ENCODE measurements at places on chromosomes 6 and 20. TPM values are rescaled to one million over a fixed set of nuclear protein-coding genes. Genes with fewer than 3 reads are reported as not detected.

- DNase-seq, result peak; percentile 35
Observed at GRCh38 chr6:119443993-119444641, 94.6 kb upstream of the MAN1A1 start.

DNA sequence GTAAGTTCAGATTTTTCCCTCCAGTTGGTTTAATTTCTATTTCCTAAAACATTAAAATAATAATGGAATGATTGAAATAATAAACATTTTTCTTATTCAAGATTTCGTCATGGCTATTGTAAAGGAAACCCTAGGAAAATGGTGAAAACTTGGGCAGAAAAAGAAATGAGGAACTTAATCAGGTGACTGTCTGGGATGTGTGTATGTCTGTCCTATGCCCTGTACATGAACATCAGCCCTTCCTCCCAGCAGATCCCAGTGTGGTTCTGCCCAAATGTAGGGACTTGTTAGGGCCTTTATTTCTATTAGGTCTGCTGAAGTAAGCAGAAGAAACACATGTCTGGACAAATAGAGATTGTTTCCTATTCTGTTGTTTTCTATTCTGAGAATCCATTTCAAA, 13.1 kb downstream of the RIOK1 start:
- DNase-seq, result no peak

- DNase-seq, result peak; percentile 11
Observed at GRCh38 chr20:8148501-8148900, 16.4 kb downstream of the PLCB1 start.

DNA sequence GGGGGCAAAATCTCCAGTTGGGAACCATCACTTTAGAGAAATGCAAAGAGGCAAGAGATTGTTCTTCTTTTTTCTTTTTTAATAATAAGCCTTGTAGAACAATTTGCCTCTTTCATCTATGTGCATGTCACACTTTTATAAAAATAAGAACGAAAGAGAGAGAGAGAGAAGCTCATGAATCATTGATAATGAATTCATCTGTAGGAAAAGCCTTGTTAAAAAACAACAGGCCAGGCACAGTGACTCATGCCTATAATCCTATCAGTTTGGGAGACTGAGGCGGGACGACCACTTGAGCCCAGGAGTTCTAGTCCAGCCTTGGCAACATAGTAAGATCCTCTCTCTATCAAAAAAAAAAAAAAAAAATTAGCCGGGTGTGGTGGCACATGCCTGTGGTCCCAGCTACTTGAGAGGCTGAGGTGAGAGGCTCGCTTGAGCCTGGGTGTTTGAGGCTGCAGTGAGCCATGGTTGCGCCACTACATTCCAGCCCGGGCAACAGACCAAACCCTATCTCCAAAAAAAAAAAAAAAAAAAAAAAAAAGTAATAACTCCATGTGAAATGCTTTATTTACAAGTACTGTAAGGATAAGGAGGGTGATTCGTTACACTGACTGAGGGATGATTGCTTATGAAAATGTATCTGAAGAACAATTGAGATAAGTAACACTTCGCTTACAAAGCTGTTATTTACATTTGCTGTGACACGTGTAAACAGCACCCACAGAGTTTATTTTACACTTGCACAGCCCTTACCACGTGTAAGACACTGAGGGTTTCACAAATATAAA, 6.0 kb downstream of the CCN5 start:
- DNase-seq, result peak; percentile 82

GRCh38 chr6:13614126-13614925, 809 bp upstream of the NOL7 start:
- peak; percentile 54 for DNase-seq

- DNase-seq, result no peak
Observed at GRCh38 chr6:126054258-126054702, 67.9 kb downstream of the TRMT11 start.

DNA sequence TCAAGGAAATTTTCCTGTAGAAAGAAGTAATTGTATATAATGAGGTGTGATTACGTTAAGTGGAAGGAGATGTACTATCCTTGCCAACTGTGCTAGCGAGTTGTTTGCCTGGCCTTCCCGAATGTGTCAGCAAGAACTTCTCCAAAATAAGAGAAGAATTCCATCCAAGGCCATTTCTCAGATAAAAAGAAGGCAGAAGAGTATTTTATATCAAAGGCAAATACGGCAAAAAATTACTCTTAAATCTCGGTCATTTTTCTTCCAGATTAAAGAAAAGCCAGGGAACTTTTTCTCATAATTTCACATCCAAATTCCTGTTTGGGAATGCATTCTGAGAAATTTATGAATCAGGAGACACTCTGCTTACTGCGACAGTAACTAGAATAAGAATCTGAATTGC, 290.6 kb downstream of the CBLN4 start:
- no peak for DNase-seq

GRCh38 chr6:119322034-119322433, 27.5 kb downstream of the MAN1A1 start:
- DNase-seq, result no peak

- DNase-seq, result peak; percentile 42
Observed at GRCh38 chr6:75285283-75285639, 669 bp upstream of the TMEM30A start.

DNA sequence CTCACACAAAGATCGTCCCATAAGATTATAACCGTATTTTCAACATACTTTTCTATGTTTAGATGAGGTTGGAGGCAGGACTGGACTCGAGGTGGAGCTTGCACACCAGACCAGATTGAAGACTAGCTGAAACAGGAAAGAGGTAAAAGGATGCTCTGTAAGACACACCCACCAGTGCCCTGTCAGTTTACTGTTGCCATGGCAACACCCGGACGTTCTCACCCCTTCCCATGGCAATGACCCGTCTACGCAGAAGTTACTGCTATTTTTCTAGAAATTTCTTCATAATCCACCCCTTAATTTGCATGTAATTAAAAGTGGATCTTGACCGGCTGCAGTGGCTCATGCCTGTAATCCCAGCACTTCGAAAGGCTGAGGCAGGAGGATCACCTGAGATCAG, 13.6 kb upstream of the SRSF6 start:
- no peak for DNase-seq

GRCh38 chr20:41135187-41135887, 2.0 kb upstream of the PLCG1 start:
- DNase-seq, result peak; percentile 57

DNA sequence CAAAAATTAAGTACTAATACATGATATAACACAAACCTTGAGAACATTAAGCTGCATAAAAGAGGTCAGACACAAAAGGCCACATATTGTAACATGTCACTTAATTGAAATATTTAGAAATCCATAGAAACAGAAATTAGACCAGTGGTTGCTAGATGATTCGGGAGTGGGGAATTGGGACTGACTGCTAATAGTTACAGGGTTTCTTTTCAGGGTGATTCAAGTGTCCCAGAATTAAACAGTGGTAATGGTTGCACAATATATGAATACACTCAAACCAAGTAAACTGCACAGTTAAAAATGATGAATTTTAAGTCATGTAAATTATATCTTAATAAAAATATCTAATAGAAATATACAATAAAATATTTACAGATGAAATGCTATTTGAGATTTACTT, 174.5 kb downstream of the WDR27 start:
- DNase-seq, result no peak

DNA sequence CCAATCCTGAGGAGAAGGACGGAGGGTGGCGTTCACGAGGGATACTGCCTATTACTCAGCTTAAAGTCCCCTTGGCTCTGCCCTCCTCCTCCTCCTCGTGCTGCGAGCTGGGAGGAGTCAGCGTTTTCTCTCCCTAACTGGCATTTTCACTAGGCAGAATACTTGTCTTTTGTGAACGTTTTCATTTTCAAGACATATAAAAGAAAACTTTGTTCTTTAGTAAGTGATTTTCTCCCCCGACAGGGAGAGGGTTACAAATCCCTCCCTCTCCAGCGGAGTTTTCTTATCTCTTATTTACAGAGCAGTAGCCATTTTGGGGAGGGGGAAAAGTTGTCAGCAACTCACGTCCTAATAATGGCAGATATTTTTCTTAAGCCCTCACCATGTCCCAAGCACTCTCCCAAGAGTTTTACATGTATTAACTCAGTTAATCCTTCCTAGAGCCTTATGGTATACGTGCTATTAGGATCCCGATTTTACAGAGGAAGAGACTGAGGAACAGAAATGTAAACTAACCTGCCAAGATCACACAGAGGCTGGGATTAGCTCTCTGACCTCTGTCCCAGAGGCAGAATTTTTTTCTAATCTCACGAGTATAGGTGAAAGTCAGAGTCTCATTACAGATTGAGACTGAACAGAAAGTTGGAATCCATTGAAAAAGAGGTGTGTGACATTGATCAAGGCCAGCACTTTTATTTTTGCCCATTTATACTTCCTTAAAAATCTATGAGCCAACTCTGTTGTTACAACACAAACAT, 30.0 kb upstream of the ZNF217 start:
- DNase-seq, result peak; percentile 80

GRCh38 chr6:41688256-41688965, 47.0 kb downstream of the TFEB start:
- DNase-seq, result no peak

GRCh38 chr6:125612345-125612846, 137.0 kb upstream of the HEY2 start:
- no peak for DNase-seq

GRCh38 chr6:6629402-6629801, 40.9 kb downstream of the LY86 start:
- DNase-seq, result peak; percentile 34

- no peak for DNase-seq
Observed at GRCh38 chr20:13758884-13759283, 25.8 kb downstream of the ESF1 start.

- DNase-seq, result no peak
Observed at GRCh38 chr6:45743028-45743615, 272.5 kb downstream of the CLIC5 start.

The DDX43 gene
- not detected for total RNA-seq

The BEND6 gene
- total RNA-seq, result 4.2 TPM

The PTK6 gene
- 4.4 TPM for total RNA-seq

The C6orf132 gene
- total RNA-seq, result 31.9 TPM

The POPDC3 gene
- 7.3 TPM for total RNA-seq

The TAGAP gene
- total RNA-seq, result not detected

The KIAA1755 gene
- total RNA-seq, result not detected

The SIM1 gene
- total RNA-seq, result not detected

The C6orf58 gene
- not detected for total RNA-seq

The RAET1L gene
- 1.2 TPM for total RNA-seq
